SW 1271 (cell line): ENCODE measurements at places on chromosomes 2 and 18.

DNA sequence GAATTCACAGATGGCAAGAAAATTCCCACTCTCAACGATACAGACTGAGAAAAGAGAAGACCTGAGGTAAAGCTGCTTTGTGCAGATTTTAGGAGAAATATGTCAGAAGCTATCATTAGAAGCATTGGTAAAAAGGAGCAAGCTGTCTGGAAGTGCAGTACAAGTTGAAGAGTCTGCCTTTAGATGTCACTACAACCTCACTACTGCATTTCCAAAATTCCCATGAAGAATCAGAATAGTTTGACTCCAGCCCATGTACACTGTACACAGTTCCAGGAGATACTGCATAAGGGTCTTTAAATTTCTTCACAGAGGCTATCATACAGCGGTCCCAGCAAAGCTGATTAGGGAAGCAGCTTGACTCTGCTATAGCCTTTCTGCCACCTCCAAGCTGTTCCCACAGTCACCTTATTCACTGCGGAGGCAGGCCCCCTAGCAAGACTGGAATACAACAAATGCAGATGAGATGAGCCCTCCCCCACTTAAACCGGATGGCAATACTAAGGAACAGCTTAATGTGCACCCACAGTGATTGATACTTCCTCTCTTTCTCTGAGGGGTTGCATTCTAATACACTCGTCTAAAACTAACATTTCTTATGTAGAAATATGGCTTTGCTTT is 527.4 kb downstream of the TMEM182 start:
- no peak for DNase-seq

DNA sequence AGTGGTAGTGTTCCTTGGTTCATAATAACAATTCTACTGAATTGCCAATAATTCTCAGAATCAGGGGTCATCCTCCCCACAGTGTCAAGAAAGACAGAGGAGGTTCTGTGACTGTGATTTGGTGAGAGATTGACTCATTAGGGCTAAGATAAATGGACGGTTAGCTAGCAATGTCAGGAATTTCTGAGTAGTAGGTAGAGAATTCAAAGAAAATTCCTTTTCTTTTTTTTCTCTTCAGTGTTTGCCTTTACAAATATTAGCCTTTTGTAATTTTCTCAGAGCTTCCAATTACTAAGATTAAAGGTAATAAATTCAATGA is 16.8 kb upstream of the CRIM1 start:
- no peak for DNase-seq

GRCh38 chr18:1464444-1465217 is 560.0 kb downstream of the ADCYAP1 start:
- no peak for DNase-seq

DNA sequence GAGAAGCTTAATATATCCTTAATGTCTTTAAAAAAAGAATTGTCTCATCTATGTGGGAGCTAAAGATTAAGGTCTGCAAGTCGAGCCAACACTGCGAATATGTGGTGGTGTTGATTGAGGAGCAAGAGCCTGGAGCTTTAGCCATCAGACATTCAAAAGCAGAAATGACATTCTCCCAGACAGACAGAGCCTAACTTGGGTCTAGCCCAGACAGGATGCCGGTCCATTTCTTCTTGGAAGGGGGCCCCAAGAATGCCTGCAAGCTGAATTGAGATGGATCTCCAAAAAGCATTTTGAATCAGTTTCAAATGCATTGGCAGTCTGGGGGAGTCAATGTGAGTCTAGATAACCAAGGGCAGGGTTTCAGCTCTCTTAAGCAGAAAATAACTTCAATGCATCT is 30.1 kb upstream of the EML4 start:
- DNase-seq: no peak

DNA sequence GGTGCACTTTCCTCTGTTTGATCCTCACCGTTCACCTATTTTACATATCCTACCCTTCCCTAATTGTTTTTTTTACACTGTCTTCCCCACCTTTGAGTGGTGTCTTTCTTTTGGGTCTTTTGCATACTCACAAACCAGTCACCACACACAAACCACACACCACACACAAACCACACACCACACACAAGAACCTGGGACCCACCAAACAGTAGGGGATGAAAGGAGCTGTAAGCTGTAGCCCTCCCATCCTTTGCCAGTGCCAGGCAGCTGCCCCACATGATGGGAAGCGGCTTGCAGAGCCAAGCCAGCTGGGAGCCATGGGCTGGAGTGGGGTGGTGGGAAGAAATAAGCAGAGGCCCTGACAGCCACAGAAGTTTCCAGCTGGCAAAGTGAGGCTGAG is 38.9 kb upstream of the MSH6 start:
- no peak for DNase-seq

DNA sequence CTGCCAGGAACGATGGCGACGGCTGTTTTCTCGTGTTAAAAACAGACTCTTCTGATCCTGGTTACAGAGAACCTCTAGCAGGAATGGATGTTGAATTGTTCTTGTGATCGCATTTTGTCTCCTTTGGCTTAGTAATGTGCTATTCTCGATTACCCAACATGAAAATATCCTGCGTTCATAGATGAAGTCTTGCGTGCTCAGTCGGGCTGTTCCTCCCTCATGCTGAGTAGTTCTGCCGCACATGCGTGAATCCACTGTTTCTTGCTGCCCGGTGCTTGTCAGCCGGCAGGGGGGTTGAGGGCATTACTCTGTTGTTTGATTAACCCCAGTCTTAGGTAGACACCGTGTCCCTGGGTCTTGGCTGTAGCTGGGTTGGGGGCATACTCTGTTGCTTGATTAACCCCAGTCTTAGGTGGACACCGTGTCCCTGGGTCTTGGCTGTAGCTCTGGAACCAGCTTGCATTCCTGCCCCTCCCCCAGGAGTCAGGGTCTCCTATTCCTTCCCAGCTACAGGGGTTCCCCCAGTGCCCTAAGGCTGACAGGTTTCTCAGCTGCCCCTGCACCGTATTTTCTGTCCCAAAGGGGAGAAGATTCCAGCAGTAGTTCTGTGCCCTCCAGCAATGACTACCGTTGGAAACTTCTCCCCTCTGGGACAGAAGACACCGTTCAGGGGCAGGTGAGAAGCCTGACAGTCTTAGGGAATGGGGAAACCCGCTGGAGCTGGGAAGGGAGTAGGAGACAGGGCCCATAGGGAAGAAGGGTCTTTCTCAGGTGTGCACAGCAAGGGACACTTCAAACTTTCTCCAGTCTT is 22.1 kb upstream of the ASB1 start:
- no peak for DNase-seq
